ENCODE measurements at places on chromosomes 5 and 9. TPM values are rescaled to one million over a fixed set of nuclear protein-coding genes. Genes with fewer than 3 reads are reported as not detected.

GRCh38 chr5:56669534-56670483 is 145.5 kb upstream of the MAP3K1 start:
- no peaks in the 10 kb centered on the region for H3K36me3 ChIP-seq
- peak; percentile 79 for DNase-seq
- H3K27me3 ChIP-seq, result peaks cover 16% of the 10 kb centered on the region
- H3K4me3 ChIP-seq, result no peak overlapping the region
- H3K4me1 ChIP-seq, result peaks cover 18% of the 10 kb centered on the region
- H3K27ac ChIP-seq, result no peak overlapping the region

GRCh38 chr5:72507907-72508238 is 663 bp upstream of the ZNF366 start:
- no peak overlapping the region for H3K4me3 ChIP-seq
- H3K4me1 ChIP-seq, result no peaks in the 10 kb centered on the region
- no peak for DNase-seq
- peaks cover 26% of the 10 kb centered on the region for H3K27me3 ChIP-seq
- H3K36me3 ChIP-seq, result no peaks in the 10 kb centered on the region
- no peak overlapping the region for H3K27ac ChIP-seq

GRCh38 chr9:21965401-21965951 is 28.7 kb downstream of the CDKN2A start:
- H3K36me3 ChIP-seq, result peaks cover 29% of the 10 kb centered on the region
- DNase-seq, result no peak
- peaks cover 72% of the 10 kb centered on the region for H3K27me3 ChIP-seq
- H3K4me3 ChIP-seq, result peak overlapping the region; percentile 67
- H3K4me1 ChIP-seq, result peaks cover 34% of the 10 kb centered on the region

DNA sequence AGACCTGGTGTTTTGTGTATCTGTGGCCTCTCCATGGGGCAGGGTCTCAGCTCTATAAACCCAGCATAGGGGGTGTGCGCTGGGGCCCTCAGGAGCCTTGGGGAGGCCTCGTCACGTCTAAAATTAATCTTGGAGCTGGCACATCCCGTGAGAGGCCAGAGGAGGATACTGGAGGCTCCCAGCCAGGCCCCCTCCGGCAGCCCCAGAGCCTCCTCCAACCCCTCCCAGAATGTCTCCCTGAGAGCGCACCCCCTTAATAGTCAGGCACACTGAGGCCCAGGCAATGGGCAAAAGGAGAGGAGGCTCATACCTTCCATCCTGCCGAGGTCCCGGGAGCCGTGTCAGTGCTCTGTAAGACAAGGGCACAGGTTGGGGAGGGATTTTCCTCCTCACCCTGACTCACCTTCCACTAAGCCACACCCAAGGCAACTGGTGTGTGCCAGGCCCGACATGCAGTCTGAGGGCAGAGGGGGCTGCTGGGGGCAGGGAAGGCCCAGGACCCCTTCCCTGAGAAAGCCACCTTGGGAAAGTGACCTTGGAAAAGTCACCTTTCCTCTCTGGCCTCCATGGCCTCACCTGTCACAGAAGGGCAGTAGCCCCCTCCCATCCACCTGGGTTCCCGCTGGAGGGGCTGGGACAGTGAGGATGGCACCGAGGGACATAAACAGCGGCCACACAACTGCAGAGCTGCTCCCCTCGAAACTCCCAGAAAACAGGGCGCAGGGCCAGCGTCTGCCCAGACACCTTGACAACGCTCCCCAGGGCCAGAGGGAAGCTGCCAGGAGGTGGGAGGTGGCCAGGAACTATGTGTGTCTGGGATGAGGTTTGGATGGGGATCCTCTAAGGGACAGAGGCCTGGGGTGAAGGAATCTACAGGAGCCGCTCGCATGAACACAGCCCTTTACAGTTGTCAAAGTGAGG is 2.9 kb downstream of the AK1 start:
- H3K27ac ChIP-seq, result no peak overlapping the region
- DNase-seq, result peak; percentile 42
- H3K27me3 ChIP-seq, result no peaks in the 10 kb centered on the region
- H3K4me3 ChIP-seq, result no peak overlapping the region

Gene WNK2
- not detected for total RNA-seq
